ENCODE measurements at places on chromosomes 5 and 9.

DNA sequence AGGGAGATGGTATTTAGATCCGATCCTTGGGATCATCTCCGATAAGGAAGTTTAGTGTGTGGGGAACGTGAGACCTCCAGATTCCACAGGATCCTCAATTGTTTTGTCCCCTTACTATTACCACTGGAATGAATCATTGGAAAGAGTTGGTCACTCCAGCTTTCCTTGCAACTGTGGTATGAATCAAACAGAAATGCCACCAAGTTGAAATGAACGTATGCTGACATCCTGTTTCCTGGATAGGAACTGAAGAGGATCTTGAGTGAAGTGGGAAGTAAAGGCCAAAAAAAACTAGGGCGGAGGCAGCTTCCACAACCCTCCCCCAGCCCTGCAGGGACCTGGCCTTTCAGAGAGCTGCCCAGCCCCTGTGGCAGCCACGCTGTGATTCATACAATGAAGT is 23.9 kb downstream of the IRX1 start:
- DNase-seq, result no peak

DNA sequence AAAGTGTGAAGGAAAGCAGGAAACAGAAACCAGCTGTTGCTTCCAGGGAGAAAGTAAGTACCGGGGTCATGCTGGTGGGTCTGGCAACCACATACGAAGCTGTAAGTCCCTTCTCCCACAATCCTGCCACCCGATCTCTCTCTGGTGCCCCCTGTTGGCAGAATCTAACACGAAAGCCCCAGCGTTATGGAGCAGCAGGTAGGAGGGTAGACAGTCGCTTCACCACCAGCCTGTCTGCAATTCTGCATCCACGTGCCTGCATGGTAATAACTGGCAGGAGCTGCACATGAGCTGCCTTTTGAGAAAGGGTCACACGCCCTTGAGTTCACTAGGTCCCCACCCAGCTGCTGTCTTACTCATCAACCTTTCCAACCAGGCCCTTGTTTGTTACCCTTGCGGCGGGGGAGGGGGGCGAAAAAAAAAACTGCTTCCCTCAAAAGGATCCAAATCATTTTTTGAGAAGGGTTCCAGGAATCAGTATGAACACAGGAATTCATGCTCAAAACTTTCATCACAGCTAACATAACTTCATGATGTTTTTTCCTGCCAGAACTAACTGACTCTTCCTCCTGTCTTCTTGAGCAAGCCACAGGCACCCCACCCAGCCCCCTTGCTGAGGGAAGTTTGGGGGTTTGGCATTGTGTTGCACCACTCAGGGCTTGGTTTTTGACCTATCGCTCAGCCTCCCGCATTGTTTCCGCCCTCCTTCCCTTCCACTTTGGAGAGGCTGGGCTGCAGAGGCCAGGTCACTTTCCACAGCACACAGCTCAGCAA is 19.6 kb upstream of the TMEM252 start:
- peak; percentile 58 for DNase-seq

DNA sequence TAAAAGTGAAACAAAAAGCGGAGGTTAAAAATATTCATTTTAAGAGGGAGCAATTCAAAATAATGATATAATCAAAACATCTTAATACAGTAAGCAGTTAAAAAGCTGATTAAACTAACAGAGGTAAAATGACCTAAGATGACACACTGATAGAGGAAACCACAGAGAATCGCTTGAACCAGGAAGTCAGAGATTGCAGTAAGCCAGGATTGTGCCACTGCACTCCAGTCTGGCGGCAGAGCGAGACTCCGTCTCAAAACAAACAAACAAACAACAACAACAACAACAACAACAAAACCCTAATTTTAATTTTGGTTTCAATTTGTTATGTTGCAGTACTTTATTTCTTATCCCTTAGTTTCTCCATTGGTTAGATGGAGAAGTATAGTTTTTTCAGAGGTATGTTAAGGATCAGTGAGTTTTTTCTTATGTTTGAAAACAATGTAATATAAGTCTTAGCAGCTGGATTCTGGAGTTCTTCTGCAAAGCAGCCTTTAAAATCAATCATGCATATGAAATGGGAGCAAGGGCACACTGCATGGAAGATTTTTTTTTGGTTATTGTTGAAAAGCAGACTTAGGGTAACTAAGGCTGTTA is 58.5 kb downstream of the MLANA start:
- peak; percentile 49 for DNase-seq

GRCh38 chr5:60036192-60036938 is 142.8 kb upstream of the PDE4D start:
- DNase-seq, result peak; percentile 94

GRCh38 chr9:7370381-7370780 is 429.2 kb downstream of the DMAC1 start:
- no peak for DNase-seq

GRCh38 chr9:88344013-88344412 is 44.2 kb upstream of the SPIN1 start:
- peak; percentile 12 for DNase-seq

- DNase-seq, result no peak
Measured at GRCh38 chr5:149617760-149618306, 36.5 kb downstream of the ARHGEF37 start.

DNA sequence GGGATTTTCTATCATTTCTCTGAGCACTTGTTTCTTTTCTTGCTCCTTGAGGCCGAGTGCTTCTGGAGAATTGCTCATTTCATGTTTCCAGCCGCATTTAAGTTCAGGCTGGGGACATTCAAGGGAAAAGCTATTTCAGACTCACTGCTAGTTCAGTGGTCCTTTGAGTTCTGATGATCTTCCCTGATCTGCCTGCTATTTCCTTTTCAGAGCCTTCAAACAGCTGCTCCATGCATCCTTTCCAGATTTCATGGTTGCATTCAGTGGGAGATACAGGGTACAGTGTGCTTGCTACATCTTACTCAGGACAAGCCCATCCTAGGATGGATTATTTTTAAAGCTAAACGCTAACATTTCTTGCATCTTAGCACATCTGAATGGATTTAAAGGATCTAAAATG is 14.7 kb downstream of the NDUFS4 start:
- DNase-seq, result no peak

Data from DMS53 (cell line).